ENCODE measurements at places on chromosomes 4 and X.

- DNase-seq = no peak
Observed at GRCh38 chrX:68146054-68146453, 287.2 kb downstream of the OPHN1 start.

DNA sequence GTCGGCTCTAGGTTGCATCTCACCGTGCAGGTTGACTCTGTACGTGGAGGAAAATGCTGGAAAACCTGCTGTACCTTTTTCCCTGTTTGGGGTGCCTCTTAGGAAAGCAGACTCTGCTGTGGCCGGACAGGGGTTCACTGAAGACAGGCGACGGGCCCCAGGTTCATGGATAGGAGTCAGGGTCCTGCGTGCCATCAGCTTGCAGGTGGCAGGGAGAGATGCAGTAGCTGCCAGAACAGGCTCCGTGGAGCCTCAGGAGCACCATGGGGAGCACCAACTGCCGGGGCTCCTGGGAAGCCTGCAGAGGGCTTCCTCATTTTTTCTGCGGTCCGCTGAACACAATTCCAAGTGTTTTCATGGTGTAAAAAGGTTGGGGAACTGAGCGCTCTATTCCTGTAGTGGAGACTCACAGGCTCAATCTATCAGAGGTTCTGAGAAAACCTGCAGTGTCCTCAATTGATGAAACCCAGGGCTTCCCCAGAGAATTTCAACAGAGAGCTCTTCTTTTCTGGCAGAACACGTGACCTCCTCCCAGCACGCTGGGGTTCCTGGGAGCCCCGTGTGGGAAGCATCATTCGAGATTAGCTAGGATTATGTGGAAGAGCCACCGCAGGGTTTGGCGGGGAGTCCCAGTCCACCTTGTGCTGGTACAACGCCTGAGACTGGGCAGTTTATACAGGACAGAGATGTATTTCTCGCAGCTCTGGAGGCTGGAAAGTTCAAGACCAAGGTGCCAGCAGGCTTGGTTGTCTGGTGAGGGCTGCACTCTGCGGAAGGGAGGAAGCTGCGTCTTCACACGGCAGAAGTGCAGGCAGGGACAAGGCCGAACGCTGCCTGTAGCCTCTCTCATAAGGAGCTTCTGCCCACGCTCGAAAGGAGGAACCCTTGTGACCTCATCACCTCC is 1.6 kb downstream of the HTRA3 start:
- no peak for DNase-seq

DNA sequence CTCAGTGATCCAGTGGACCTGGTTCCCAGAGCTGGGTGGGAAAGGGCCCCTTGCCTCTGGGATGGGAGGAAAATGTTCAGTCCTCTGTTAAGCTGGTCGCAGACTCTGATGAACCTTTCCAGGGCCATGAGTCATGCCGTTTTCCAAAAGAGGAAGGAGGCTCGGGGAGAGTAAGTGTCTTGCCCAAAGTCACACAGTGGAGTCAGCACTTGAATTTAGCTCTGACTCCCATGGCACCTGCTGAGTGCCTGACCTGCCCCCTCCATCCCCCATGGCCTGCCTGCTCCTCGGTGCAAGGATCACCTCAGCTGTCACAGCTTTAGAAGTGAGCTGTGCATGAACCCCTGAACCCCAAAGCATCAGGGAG is 14.0 kb upstream of the KIAA0232 start:
- no peak for DNase-seq

DNA sequence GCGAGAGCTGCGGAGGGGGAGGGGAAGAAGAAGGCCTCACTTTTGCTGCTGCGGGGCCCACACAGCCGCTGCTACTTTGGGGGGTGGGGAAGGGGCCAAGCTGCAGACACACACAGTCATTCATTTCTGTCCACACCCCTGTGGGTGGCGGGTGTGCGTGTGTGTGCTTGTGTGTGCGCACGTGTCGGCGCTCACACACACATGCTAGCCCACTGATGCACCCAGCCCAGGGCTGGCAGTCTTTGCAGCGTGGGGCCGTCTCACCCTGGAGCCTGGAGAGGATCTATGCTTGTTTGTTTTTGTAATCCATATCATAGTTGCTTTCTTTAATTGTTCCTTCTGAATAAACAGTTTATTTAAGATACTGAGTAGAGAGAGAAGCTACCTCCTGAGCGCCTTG is 4.0 kb downstream of the DUSP9 start:
- no peak for DNase-seq

DNA sequence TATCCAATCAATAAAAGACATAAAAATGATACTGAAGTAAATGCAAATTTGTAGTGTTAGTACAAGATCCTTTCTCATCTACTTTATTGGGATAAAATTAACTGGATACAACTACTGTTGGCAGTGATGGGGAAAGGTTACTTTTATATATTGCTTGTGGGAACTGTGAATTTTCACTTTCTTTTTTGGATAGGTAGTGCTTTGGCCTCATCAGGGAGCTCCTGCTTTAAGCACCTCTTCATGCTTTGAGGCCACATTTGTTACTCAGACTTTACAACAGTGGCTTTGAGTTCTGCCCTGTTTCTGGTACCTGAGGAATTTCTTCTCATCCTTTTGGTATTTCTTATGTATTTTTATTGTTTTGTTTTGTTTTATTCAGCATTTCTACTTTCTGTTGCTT is 316.8 kb upstream of the ZCCHC13 start:
- DNase-seq = no peak

GRCh38 chr4:100146756-100147155 is 43.5 kb downstream of the DDIT4L start:
- no peak for DNase-seq

All from activated effector memory CD4-positive, alpha-beta T cell treated with Interleukin-2 at 50 U/mL for 16 hours (primary cell).